IPS DF 19.7 (cell line): ENCODE measurements at places on chromosomes 3 and 15.

- no peak for DNase-seq
Observed at GRCh38 chr3:20264900-20265567, 79.0 kb upstream of the SGO1 start.

- peak; percentile 17 for DNase-seq
Observed at GRCh38 chr15:20356444-20356910, 185.1 kb downstream of the GOLGA6L6 start.

DNA sequence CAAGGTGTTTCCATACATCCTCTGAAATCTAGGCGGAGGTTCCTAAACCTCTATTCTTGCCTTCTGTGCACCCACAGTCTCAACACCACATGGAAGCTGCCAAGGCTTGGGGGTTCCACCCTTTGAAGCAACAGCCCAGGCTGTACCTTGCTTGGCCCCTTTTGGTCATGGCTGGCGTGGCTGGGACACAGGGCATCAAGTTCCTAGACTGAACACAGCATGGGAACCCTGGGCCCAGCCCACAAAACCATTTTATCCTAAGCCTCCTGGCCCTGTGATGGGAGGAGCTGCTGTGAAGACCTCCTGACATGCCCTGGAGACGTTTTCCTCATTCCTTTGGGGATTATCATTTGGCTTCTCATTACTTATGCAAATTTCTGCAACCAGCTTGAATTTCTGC lies 739.0 kb upstream of the NECTIN3 start:
- no peak for DNase-seq

GRCh38 chr3:74331711-74332110 lies 282.7 kb downstream of the CNTN3 start:
- DNase-seq, result no peak

DNA sequence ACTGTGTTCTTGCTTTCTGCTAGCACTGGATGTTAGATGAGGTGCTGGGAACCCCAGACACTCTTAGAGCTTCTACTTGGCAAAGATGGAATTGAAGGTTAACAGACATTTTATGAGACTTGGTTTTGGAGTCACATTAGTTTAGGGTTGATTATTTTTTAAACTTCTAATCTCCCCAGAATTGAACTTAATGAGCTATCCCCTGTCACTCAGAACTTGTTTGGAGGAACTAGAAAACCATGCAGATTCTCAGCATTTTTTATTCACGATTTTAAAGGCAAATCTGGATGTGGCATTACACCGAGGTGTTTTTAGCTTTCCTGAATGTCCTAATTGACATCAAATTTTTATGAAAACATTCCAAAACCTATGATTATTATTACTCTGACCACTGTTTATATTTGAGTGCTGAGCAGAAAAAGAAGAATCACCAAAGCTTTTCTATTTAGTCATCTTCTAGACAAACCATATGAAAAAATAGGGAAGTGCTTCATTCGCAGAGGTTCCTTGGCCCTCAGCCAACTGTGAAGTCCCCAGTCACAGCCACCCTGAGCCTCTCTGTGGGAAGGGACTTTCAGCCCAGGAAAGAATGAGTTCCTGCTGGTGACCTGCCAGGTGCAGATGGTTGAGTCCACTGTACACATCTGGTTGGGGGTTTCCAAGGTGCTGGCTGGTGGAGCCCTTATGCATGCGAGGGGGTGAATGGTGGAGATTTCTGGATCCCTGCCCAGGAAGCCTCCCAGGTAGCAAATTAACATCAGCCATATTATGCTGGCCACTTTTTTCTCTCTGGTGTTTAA lies 196.0 kb upstream of the TOPAZ1 start:
- no peak for DNase-seq

DNA sequence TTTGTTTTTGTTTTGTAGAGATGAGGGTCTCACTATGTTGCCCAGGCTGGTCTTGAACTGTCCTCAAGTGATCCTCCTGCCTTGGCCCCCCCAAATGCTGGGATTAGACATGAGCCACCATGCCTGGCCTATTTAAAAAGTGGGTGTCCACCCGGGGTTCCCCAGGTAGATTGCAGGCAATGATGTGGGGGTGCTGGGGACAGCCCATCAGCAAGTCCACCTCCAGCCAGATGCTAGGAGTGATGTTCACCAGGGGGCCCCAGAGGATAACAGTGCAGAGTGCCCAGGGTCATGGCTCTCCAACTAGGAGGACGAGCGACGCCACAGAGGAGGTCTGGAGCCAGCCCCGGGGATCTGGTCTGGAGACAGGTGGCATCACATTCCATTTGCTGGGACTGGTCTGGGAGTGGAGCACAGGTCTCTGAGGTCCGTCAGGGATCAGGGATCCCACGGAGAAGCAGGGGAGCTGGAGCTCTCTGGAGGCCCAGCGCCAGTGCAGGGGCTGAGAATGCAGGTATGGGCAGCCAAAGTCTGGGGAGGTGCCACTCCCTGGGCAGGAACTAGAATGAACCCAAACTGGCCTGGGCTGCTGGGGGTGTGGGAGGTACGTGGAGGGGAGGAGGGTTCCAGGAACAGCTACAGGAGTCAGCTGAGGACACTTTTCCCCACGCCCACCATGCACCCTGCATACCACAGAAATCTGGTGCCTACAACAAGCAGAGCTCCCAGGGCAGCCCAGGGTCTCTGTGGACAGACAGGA lies 51.2 kb upstream of the PCSK6 start:
- no peak for DNase-seq

DNA sequence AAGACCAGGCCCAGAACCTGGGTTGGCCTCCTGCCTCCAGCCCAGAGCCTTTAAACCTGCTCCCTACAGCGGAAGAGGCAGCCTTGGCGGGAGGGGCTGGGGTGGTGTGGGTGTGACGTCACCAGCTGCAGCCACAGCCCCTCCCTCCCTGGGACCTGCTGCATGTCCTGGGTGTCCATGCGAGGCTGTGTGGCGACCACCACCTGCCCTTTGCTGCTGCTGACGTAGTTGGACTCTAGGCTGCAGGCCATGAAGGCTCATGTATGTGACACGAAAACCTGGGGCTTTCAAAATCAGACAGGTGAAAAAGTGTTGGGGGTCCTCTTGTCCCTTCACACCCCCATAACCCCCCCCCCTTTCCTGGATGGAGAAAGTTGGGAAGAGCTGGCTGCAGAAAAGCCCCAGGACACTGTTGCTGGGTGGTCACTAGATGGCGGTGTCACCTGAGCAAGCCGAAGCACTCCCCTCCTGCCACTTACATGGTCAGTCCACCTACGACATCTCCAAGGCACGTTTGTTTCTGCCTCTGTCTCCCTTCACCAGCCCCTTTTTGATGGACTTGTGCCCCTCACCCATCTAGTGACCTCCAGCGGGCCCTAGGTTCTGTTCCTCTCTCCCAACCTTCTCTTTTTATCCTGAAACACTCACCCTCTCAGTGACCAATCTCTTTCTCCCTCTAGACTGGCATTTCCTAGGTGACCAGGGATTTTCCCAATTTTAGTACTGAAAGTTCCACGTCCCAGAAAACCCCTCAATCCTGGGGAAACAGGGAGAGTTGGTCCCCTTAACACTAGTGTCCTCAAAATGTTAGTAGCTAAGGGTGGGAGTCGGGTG lies 35.2 kb downstream of the SLC6A20 start:
- peak; percentile 72 for DNase-seq
